ENCODE measurements at places on chromosomes 5 and 9.

DNA sequence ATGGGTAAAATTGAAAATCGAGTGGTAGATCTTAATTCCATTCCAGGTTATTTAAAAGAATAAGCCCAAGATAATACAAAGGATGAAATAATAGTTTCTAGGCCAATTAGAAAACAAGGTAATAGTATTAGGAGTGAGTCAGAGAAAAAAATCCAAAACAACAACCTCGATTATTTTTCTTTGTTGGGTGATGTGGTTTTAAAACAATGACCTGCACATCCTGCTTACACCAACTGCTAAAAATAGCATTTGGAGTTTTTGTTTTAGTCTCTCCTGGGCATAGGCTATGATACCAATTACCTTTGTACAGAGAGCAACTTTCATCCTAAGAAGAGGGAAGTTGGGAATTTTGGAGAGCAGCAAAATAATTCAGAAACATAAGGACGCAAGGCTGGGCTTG is 101.7 kb upstream of the MYO10 start:
- DNase-seq = no peak

DNA sequence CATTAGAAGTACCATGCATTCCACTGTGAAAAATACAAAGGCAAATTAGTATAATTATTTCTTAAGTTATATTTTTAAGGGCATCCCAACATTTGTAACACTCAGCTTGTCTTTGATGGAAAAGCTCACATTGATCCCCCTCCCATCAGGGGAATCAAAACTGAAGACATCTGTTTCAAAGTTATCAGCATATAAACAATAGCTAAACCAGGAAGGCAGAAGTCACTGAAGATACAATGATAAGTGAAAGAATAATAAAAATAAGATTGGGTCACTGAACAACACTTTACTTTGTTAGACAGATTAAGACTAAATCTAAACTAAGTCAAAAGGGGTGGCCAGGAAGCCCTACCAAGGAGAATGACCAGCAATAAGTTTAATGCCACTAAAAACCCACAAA is 801.9 kb upstream of the ACO1 start:
- DNase-seq = no peak

DNA sequence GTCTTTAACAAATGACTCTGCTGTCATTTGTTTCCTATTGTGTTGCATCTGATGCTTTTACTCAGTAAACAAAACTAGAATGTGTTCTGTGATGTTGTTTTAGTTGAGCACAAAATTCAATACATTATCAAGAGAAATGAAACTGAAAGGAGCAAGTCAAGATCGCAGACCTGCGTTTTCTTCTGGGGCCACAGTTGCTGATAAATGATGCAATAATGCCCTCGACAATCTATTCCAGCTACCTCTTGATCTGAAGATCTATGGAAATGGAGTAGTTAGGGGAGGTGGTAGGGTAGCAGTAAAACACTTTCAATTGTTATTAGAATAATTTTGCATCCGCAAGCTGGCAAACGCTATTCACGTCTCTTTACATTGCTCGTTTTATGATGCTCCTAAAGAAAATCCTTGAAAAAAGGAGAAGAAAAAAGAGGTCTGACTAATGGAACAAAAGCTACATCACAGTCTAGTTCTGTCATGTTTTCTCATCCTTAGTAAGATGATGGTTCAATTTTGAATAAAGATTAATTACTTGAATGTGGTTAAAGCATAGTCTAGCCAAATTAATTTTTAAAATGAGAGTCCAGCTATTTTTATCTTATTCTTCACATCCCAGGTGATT is 1.6 kb downstream of the ZNF366 start:
- no peak for DNase-seq

DNA sequence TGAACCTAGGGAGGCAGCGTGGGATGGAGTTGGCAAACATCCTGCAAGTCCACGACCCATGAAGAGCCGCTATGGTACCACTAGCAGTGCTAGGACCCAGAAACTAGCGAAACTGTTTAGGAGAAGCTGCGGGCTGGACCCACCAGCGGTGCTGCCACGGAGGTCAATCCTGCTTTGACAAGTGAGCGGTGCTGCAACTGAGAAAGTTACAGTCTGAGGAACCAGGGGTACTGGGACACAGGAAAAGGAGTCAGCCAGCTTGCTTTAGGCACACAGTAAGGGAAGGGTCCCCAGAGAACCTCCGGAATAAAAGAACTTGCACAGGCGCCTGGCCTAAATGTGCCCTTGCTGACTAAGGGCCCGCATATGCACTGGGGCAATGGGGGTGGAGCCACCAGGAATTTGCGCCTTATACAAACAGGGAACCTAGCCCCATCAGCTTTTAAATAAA is 23.6 kb upstream of the ANXA2R start:
- no peak for DNase-seq

GRCh38 chr5:42994246-42994554 is 45.9 kb downstream of the ANXA2R start:
- no peak for DNase-seq

DNA sequence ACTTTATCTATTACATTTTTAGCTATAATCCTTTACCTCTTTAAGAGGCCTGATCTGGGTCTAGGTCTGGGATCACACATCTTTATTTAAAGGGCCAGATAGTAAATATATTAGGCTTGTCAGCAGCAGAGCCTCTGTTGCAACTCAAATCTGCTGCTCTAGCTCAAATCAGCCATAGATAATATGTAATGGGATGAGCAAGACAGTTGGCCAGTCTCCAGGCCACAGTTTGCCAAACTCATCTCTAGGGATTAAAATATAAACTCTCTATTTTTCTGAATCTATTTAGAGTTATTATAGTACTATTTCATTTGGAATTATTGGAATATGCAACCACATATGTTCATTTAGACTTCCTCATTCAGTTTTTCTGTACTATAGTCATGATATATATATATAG is 115.9 kb upstream of the MINAR2 start:
- DNase-seq = no peak

DNA sequence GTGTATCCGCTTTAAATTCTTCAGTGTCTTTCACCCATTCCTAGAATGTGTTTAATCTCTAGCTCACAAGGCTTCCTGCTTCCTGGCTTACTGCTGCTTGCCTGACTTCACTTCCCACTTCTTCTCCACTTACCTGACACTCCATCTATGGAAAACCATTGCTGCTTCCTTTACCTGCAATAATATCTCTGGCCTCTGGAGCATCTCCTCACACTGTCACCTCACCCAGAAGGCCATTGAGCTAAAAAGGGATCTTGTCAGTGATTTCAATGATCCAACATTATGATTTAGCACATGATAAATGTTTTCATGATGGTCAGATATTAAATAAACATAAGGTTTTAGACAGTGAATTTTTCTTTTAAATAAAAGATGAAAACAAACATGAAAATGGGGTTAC is 281.1 kb downstream of the MRPS30 start:
- no peak for DNase-seq

- no peak for DNase-seq
Observed at GRCh38 chr5:126947146-126948010, 83.0 kb downstream of the MARCHF3 start.

- no peak for DNase-seq
Observed at GRCh38 chr9:105676351-105676923, 14.2 kb downstream of the TAL2 start.

GRCh38 chr5:14171621-14172020 is 28.5 kb downstream of the TRIO start:
- DNase-seq = no peak

DNA sequence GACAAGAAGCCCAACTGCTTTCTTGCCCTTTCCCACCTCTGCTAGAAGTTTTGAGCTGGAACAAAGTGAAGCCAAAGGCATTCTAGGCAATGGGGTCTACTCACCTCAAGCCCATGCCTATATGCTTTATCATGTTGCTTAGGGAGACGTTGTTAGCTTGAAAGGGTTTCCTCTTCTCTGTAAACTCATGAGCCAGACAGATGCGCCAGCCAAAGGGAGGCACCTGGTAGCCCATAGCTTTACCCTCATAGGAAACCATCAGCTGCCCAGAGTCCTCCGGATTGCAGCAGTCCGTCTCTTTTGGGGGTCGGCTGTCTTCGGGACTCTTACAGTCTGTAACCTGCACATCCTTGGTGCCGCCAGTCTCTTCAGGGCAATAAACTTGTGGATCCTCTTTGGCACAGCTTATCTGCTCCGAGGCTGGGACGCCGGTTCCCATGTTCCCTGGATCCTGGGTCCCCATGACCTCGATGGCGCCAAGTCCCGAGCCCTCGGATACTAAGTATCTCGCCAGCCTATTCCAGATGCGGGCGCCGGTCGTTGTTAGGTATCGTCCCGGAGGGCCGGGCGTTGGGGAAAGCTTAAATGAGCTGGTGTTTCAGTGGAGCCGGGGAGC is 678 bp downstream of the GBA2 start:
- DNase-seq = no peak

- no peak for DNase-seq
Observed at GRCh38 chr9:37839496-37840461, 39.2 kb downstream of the DCAF10 start.

- DNase-seq = no peak
Observed at GRCh38 chr9:96217294-96217707, 84.7 kb downstream of the HSD17B3 start.

- no peak for DNase-seq
Observed at GRCh38 chr9:93280661-93281259, 96.8 kb downstream of the WNK2 start.

DNA sequence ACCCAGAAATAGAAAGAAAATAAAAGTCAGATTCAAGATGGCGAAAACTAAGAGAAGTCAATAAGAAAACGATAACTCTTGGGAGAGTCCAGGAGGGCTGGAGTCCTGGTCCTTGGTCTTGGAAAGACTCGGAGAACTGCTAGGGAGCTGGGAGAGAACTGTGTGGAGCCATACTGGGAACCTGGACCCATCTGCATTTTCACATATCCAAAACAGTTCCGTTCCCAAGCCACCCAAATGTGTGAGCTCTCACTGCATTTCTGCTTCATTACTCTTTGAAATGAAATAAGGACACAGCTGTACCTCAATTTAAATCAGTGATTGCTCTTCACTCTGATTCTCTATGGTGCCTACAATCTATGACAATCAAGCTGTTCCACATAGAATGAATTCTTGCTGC is 68.1 kb upstream of the CER1 start:
- no peak for DNase-seq

- no peak for DNase-seq
Observed at GRCh38 chr5:159458217-159458711, 128.0 kb upstream of the IL12B start.

DNA sequence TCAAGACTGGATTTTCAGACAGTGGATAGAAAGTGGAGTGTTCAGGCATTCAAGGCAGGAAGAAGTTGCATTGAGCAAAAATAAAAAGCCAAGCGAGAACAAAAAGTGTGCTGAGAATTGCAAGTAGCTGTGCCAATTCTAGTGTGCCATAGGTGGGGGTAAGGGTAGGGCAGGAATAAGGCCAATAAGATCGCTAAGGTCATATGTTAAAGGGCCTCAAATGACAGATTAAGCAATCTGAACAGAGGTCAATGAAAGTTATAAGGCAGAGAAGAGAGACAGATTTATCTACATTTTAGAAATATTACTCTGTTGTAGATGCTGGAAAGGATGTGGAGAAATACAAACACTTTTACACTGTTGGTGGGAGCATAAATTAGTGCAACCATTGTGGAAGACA is 36.4 kb downstream of the NADK2 start:
- DNase-seq = no peak

GRCh38 chr9:6945816-6946215 is 188.0 kb downstream of the KDM4C start:
- DNase-seq = no peak

GRCh38 chr9:100322954-100323536 is 29.7 kb downstream of the TEX10 start:
- peak; percentile 9 for DNase-seq

GRCh38 chr9:128781187-128782070 is 5.6 kb upstream of the TBC1D13 start:
- DNase-seq = no peak

DNA sequence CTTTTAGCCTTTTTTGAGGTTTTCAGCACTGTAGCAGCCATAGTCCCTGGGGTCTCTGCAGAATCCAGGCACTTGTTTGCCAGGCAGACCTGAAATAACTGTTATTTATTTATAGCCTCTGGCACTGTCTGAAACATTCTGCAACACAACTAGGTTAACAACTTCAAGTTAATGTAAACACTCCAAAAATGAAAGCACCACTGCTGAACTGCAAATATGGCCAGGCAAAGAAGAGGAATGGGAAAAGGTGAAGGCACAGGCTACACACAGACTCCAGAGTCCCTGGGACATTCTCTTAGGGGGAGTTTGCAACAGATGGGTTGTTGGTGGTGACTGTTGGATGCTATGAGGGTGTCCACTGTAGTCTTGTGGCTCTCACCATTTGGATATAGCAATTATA is 369.0 kb downstream of the MAT2B start:
- DNase-seq = no peak

DNA sequence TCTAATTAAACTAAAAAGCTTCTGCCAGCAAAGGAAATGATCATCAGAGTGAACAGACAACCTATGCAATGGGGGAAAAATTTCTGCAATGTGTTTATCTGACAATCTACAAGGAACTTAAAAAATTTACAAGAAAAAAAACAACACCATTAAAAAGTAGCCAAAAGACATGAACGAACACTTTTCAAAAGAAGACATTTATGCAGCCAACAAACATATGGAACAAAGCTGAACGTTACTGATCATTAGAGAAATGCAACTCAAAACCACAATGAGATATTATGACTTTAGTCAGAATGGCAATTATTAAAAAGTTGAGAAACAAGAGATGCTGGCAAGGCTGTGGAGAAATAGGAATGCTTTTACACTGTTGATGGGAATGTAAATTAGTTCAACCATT is 530.4 kb upstream of the DAB2 start:
- DNase-seq = no peak

- no peak for DNase-seq
Observed at GRCh38 chr9:35757226-35757891, 3.3 kb upstream of the MSMP start.

GRCh38 chr9:115133649-115134048 is 15.7 kb upstream of the TNC start:
- no peak for DNase-seq

- peak; percentile 68 for DNase-seq
Observed at GRCh38 chr9:98117984-98118639, 910 bp downstream of the TRIM14 start.

- DNase-seq = no peak
Observed at GRCh38 chr5:163727028-163727427, 221.6 kb downstream of the MAT2B start.

Data from Jurkat, Clone E6-1 (cell line).